ENCODE measurements at places on chromosomes 7 and 10. TPM values are rescaled to one million over a fixed set of nuclear protein-coding genes. Genes with fewer than 3 reads are reported as not detected.

LRRD1 gene
- 0.41 TPM for total RNA-seq

DNA sequence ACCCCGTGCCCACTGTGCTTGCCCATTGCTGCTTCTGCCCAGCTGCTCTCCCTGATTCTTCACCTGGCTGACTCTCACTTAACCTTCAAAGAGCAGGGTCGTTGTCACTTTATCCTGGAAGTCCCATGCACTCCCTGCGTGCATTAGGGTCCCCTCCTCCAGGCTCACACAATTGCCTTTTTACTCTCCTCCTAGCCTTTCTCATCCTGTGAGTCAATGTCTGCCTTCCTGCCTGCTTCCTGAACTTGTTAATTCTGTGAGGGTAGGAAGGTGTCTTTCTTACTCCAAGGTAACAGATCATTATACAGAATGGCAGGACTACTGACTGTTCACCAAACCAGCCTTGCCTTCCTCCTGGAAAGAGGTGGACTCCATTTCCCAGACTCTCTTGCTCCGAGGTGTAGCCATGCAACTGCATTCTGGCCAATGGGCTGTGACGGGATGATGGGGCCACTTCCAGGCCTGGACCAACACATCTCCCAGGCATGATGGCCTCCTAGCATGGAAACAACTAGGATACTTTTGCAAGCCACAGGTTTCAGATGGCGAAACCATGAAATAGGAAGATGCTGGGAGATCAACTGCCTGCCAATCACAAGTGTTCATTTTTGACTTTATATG, 54.7 kb downstream of the ARHGAP22 start:
- DNase-seq, result no peak

DNA sequence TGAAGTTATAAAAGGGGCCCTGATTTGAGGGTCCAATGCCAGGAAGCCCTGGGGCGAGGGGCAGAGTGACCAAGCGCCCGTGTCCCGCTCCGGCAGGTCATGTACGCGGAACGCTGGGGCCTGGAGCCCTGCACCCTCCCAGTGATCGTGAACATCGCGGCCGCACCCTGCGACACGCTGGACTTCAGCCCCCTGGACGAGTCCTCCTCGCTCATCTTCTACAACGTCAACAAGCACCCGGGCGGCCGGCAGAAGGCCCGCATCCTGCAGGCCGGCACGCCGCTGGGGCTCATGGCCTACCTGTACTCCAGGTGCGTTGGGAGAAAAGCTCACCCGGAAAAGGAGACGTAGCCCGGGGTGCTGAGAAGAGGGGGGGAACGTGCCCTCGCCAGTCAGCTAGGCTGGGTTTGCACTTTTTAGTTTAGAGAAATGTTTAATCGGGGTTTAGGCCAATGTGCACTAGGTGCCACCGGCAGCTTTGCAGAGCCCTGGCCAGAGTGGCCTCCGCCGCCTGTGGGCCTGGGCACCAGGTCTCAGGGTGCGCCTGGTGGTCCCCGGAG, 22.9 kb upstream of the UTF1 start:
- no peak for DNase-seq

ATOH7 gene
- not detected for total RNA-seq

- peak; percentile 70 for DNase-seq
These were observed 744 bp downstream of the PPRC1 start for GRCh38 chr10:102133373-102134195.

CLRN3 gene
- not detected for total RNA-seq

ELFN1 gene
- 3.8 TPM for total RNA-seq

- no peak for DNase-seq
These were observed 6.1 kb downstream of the ZNF398 start for GRCh38 chr7:149153346-149153745.

GRCh38 chr7:157389951-157390730, 53.3 kb downstream of the DNAJB6 start:
- no peak for DNase-seq

DNA sequence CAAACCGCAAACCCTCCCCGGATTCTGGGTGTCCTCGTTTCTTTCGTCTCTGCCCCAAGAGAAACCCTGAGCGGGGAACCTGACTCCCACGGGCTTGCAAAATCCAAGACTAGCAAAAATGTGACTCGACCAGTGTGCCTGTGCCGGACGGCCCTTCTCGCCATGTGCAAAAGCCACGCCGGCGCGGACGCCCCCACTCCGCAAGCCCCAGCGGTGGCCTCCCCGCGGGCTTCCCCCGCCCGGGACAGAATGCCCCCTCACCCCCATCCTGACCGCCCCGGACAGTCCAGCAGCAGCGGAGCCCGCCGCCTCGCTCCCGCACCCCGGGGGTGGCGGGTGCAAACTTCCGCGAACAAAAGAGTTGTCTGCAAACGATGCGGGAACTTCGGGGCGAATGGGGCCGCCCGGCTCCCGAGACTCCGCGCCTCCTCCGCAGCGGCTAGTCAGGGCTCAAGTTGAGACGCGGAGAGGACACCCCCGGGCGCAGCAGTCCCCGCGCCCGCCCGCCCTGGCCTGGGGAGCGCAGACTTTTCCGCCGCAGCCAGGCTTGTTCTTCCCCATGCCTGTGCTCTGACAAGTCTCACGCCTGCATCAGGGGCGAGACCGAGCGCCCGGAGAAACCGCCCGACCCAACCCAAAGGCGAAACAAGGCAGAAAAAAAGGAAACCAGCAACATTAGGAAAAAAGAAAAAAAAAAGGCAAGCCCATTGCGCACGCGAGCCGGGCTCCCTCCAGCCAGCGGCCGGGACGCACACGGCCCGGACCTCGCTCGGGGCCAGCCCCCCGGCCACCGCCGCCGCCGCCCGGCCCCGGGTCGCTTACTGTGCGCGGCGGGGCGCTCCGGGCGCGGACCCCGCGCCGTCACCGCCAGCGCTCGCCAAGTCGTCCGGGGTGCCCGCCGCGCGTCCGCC, 732 bp downstream of the FAM53B start:
- no peak for DNase-seq

TMEM176A gene
- not detected for total RNA-seq

IQUB gene
- total RNA-seq, result 0.81 TPM

ANKRD61 gene
- not detected for total RNA-seq

DNA sequence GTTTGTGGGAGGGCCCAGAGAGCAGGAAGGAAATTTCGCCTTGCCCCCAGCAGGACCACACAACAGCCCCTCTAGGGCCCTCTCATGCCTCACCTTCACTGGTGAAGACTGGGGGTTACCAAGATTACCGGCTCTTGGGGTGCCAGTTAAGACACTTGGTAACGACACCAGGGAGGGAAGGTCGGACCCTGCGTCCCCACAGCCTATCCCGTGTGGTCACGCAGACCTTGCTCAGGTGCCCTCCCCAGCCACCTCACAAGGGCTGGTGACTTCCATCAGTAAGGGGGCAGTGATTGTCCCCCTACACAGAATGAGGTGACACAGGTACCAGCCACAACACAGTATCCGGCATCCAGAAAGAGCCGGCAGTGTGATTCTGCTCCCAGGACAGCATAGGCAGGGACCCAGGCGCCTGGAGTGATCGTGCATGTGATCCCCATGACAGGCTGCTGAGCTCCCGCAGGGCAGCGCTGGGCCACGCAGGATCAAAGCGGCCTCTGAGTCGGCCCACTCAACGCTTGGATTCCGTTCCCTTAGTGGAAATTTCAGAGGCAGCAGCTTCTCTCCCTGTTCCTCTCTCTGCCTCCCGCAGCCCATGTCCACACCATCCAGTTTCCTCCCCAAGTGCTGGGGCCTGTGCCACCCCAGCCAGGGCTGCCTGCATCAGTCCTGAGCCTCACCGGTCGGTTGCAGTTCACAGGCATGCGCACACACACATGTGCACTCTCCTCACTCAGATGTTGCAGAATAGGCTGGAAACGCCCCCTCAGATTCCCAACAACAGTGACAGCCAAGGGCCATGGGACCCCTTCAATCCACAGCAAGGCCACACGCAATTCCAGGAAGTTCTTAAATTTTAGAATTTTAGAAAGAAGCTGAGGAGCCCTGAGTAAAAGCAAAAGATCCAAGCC, 35.8 kb downstream of the CAMK2B start:
- DNase-seq, result no peak

SEMA3E gene
- 0.98 TPM for total RNA-seq

DNA sequence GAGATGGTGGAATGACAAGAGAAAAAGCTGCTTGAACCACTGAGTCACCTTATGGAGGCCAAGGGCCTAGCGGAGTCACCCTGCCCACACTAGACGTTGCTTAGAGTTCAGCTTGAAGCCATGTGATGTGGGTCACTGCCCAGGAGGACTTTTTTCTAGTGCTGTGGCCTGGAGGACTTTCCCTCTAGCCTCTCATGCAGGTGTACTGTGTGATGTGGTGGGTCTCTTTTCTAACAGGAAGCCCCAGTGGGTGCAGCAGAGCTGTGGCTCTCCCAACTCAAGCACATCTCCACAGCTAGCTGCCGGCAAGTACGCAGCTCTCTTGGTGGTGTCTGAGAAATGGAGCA, 13.6 kb downstream of the POR start:
- DNase-seq, result no peak

Measured in fibroblast of the aortic adventitia (primary cell).